Effector memory CD8-positive, alpha-beta T cell (primary cell): ENCODE measurements at places on chromosomes 12 and 14.

GRCh38 chr12:88238406-88238805 lies 96.3 kb downstream of the TMTC3 start:
- DNase-seq = no peak
- H3K27ac ChIP-seq = no peak overlapping the region

DNA sequence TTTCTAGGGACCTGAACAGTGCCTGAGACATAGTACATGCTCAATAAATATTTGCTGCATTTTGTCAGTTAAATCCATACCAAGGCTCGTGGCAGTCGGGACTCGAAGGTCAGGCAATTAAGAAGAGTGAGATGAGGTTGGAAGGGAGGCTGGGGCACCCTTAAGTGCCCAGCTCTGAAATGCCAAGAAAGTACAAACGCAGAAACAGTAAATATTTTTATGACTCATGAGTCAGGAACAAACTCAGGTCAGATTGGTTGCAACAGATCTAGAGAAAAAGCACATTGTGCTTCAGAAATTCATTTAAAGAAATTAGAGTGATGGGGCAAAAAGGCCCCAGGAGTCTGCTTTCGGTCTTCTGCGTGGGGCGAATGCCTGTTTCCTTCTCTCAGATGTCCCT lies 83.0 kb upstream of the FZD10 start:
- no peak overlapping the region for H3K4me3 ChIP-seq
- no peaks in the 10 kb centered on the region for H3K4me1 ChIP-seq
- no peaks in the 10 kb centered on the region for H3K36me3 ChIP-seq
- DNase-seq = no peak
- H3K27ac ChIP-seq = no peak overlapping the region
- H3K27me3 ChIP-seq = peaks cover 23% of the 10 kb centered on the region

DNA sequence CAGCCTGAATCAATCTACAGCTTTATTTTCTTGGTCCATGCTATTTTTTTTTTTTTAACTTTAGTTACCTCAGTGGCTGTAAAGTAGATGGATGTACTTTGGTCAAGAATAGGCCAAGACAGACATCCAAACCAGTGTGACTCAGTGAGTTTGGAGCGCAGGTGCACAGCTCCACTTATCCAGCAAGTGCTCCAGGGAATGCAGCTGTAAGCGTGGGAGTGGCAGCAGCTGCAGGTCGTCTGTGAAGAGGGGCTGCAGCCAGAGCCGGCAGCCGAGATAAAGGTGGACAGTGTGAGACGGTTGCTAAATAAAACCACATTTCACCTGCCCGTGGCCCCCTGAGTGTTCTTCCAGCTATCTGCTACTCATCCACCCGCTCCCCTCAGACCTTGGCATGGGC lies 1018.7 kb downstream of the AACS start:
- no peak for DNase-seq
- no peak overlapping the region for H3K4me3 ChIP-seq
- no peak overlapping the region for H3K27ac ChIP-seq
- H3K27me3 ChIP-seq = no peaks in the 10 kb centered on the region
- H3K36me3 ChIP-seq = peaks cover 4% of the 10 kb centered on the region
- H3K4me1 ChIP-seq = no peaks in the 10 kb centered on the region

GRCh38 chr12:57235728-57236131 lies 6.2 kb downstream of the SHMT2 start:
- H3K4me3 ChIP-seq = no peak overlapping the region
- no peak for DNase-seq
- H3K27me3 ChIP-seq = peaks cover 58% of the 10 kb centered on the region
- H3K36me3 ChIP-seq = peaks cover 24% of the 10 kb centered on the region

GRCh38 chr12:66304296-66304900 lies 2.1 kb downstream of the HELB start:
- H3K4me1 ChIP-seq = peaks cover 47% of the 10 kb centered on the region
- H3K27ac ChIP-seq = peak overlapping the region; percentile 90

DNA sequence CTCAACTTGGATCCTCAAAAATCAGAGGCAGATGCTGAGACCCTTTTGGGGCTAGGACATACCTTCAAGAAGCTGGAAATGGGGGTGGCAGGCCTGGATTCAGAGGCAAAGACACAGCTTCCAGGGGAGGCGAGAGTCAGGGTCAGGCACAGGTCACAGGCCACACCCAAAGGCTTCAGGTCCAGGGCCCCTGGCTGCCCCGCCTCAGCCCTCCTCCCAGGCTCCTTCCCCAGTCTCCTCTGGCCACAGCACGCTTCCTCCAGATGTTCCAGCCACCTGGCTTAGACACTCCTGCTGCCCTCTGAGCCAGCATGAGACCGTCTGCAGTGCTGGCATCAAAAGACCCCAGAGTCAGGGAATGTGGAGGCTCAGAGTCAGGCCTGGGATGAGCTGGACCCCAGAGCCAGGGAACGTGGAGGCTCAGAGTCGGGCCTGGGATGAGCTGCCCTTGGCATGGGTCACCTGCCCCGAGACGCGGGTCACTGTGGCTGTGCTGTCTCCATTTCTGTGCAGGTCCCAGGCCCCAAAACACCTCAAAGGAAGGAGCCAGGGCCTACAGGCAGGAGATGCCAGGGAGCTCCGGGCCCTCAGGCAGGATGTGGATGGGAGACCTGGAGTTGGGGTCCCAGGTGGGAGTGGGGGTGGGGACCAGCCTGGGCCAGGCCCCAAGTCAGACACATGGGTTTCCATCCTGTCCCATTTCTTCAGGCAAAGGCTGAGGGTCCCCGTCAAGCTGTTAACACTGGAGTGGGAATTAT lies 58.9 kb downstream of the DIO3 start:
- no peak for DNase-seq
- peaks cover 4% of the 10 kb centered on the region for H3K4me1 ChIP-seq
- H3K36me3 ChIP-seq = peaks cover 3% of the 10 kb centered on the region
- H3K27me3 ChIP-seq = peaks cover 44% of the 10 kb centered on the region
- no peak overlapping the region for H3K4me3 ChIP-seq
- H3K27ac ChIP-seq = no peak overlapping the region

- no peaks in the 10 kb centered on the region for H3K27me3 ChIP-seq
- H3K36me3 ChIP-seq = peaks cover 4% of the 10 kb centered on the region
- H3K4me1 ChIP-seq = no peaks in the 10 kb centered on the region
- DNase-seq = no peak
Measured at GRCh38 chr14:53161758-53162435, 8.8 kb upstream of the DDHD1 start.

DNA sequence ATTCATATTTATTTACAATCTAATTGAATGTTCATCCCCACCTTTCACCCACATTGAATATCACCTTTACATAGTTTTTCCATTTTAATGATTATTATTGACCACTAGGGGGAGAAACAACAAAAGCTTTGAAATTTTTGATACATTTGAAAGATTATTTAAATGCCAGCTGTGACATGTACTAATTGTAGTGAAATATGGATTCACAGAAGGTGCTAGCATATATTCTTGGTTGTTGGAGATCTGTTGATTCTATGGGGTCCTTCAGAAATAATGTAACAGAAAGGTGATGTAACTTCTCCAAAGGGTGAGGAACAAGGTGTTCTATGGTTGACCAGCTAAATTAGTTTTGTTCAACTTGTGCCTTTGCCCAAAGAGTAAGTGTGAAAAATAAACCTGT lies 22.4 kb upstream of the GPR33 start:
- no peak for DNase-seq
- no peak overlapping the region for H3K27ac ChIP-seq
- peaks cover 25% of the 10 kb centered on the region for H3K27me3 ChIP-seq
- no peaks in the 10 kb centered on the region for H3K4me1 ChIP-seq
- H3K36me3 ChIP-seq = peaks cover 3% of the 10 kb centered on the region
